Naive thymus-derived CD4-positive, alpha-beta T cell (primary cell): ENCODE measurements at places on chromosomes 7 and 10. TPM values are rescaled to one million over a fixed set of nuclear protein-coding genes. Genes with fewer than 3 reads are reported as not detected.

MLXIPL gene
- not detected in 2 replicates for total RNA-seq

NRG3 gene
- total RNA-seq = not detected

DNA sequence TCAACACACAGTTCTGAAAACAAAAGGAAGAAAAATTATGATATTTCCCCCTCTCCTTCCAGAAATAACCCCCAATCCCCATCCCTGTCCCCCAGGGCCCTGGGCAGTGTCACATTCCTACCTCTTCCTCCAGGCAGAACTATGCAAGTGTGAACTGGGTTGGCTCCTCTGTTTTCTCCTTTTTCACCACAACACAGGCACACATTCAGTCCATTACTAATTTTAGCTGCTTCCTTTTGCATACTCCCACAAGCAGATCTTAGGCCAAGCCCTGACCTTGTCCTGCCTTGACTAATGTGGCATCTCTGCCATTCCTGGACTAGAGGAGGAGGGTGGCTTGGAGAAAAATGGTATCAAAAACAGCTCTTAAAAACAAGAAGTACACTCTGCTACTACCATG lies 208.1 kb downstream of the HDAC9 start:
- no peak for DNase-seq

DNA sequence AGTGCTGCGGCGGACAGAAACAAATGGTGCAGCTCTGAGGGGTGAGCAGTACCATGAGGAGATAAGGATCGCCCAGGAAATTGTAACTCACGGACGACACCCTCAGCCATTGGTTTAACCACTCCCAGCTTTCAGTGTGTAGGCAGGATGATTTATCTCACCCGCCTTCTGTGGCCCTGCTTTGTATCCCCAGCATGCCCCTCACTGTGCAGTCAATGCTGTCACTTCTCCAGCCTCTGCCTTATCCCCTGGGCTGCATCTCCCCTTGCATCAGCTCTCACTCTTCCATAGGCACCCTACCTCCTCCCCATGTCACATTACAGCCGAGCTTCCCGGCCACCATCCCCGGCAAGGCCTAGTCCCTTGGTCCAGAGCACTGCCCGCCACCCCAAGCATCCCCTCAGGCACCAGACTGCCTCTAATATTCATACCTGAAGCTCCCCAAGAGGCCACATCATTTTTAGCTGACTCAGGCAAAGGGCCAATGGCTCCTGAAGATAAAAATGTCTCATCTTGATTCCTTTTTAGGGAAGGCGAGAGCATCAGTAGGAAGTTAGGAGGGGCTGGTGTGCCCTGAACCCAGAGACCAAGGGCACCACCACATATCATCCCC lies 77.1 kb downstream of the CARD11 start:
- no peak for DNase-seq

- no peak for DNase-seq
These were observed 995 bp upstream of the CLDN3 start for GRCh38 chr7:73770860-73771670.

DNA sequence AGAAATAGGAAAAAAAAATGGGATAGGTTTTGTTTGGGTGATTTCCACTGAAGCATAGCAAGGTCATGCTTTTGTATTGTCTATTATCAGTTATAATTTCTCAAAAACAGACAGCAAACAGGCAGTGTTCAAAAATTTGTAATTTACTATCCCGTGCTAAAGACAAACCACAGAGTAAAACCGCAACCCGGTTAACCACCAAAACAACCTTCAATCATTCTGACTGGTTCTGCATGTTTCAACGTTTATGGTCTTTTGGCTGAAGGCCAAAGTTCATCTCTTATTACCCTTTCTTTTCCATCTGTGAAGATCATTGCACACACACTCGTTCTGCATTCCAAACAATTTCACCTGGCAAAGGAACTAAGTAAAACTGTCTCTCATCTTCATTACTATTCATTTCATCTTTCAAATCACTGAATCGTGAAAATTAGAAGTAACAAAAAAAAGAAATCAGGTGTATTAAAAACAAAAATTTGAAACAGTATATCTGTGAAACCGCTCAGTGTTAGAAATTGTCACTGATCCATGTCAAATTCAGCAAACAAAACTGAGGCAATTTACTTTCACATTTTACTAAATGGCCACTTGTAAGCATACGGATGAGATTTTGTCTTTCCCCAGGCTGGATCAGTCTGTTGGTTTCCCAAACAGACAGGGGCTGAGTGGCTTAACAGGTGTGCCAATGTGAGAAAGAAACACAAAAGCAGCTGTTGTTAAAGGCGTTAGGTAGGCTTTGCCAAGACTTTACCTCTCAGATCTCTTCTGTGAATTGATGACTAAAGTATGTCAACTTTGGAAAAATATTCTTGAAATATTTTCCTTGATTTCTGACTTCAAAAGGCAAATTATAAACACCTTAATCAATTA lies 539.6 kb downstream of the CNTNAP2 start:
- no peak for DNase-seq

DNA sequence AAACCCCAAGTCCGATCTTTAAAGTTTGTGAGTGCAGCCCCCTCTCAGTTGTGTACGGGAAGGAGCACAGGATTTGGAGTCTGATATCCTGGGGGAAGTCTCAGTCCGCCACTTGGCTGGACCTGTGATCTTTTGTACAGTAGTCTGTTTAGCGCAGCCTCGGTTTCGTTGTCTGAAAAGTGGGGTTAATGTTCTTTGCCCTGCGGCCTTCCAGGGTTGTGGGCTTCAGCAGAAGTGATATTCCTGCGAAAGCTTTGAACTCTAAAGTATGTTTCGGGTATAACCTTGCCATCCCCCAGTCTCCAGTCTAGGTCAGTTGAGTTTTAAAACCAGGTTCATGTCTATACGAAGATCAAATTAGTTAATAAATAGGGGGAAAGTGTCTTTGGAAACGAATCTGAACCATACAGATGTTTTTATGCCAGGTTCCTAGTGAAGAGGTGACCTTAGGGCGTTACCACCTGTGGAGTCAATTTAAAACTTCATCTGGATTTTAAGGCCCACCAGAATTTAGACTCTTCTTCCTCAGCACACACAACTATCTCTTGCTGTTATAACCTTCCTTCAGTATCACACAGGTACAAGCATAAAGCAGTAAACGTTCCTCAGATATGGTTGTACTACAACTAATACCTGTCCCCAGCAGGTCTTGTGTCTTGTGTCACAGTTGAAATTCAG lies 904 bp downstream of the R3HCC1L start:
- no peak for DNase-seq

DNA sequence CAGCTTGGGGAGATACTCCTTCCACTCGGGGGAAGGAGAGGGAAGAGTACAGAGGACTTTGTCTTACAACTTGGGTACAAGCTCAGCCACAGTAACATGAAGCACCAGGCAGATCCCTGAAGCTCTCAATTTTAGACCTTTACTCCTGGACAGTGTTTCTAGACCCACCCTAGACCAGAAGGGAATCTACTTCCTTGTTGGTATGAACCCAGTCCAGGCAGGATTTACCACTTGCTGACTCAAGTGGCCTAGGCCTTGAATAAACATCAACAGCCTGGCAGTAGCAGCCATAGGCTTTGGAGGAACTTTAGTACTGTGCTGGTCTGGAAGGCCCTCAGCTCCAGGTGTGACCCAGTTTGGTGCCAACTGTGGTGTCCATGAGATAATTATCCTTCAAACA lies 173.1 kb downstream of the ADRA2A start:
- no peak for DNase-seq

- DNase-seq = no peak
These were observed 28.3 kb downstream of the MGAM2 start for GRCh38 chr7:142139597-142140400.

DNA sequence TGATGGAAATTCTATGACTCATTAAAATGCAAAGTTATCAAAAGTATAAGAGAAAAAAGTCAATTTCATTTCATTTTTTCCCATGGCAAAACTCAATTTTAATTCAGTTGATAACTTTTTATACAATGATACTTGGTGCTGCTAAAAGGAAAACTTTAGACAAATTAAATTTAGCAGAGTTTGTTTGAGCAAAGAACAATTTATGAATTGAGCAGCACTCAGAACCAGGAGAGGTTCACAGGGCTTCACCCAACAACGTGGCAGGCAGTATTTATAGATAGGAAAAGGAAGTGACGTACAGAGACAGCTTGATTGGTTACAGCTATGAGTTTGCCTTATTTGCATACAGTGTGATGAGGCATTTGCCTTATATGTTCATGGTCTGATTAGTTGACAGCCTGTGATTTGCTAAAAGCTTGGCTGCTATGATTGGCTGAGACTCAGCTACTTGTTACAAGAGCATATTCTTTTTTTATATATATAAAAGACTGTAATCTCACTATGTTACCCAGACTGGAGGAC lies 157.2 kb upstream of the CELF2 start:
- no peak for DNase-seq

GRCh38 chr7:75039166-75039565 lies 34.4 kb downstream of the RCC1L start:
- DNase-seq = no peak
